ENCODE measurements at places on chromosomes 3 and 15.

DNA sequence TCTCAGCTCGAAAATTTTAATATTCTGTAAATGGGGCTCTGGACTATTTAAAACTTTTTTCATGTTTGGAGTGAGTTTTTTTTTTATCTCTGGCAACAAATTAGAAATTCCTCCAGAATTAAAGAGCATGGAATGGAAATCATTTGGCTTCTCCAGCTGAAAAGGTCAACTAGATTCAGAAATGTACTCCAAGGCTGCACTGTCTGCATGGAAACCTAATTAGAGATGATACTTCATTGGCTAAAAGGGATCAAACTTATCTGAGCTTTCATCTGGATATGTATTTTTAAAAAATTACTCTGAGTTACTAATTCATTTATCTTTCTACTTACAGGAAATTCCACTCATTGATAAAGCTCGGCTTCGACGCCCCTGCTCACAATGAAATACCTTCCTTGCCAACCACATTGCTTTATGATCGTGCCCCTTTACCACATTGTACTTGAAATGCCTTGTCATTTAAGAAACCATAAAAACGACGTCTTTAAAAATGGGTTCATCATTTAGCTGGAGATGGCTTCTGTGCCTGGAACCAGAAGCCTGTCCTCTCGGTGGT, 285.5 kb upstream of the ICE2 start:
- no peaks in the 10 kb centered on the region for H3K4me1 ChIP-seq
- H3K4me3 ChIP-seq = no peak overlapping the region
- no peak overlapping the region for H3K27ac ChIP-seq

GRCh38 chr3:88032245-88032644, 26.6 kb downstream of the CGGBP1 start:
- H3K36me3 ChIP-seq = no peaks in the 10 kb centered on the region
- H3K4me3 ChIP-seq = peak overlapping the region; percentile 38
- H3K4me1 ChIP-seq = peaks cover 22% of the 10 kb centered on the region
- peak overlapping the region; percentile 47 for H3K27ac ChIP-seq

DNA sequence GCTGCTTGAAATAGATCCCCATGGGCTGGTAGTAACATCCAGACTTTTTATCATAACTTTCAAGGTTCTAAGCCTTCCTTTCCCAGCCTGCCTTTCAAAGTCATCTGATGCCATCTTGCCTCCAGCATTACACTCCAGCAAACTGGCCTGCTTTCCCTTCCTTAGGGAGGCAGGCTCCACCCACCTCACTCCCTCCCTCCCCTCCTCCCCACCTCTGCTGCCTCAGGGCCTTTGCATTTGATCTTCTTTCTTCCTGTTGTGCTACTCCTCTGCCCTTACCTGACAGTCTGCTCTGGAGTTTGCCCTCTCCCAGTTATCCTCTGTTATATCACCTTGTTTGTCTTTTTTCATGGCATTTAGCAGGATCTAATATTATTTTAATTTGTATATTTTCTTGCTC, 319.5 kb downstream of the KCNH8 start:
- no peaks in the 10 kb centered on the region for H3K36me3 ChIP-seq
- H3K4me1 ChIP-seq = no peaks in the 10 kb centered on the region
- no peak for DNase-seq
- H3K27ac ChIP-seq = no peak overlapping the region
- H3K27me3 ChIP-seq = no peaks in the 10 kb centered on the region

GRCh38 chr3:192884777-192885773, 32.6 kb downstream of the MB21D2 start:
- no peak overlapping the region for H3K27ac ChIP-seq
- H3K4me1 ChIP-seq = no peaks in the 10 kb centered on the region
- no peaks in the 10 kb centered on the region for H3K27me3 ChIP-seq
- H3K36me3 ChIP-seq = no peaks in the 10 kb centered on the region
- H3K4me3 ChIP-seq = no peak overlapping the region
- no peak for DNase-seq

DNA sequence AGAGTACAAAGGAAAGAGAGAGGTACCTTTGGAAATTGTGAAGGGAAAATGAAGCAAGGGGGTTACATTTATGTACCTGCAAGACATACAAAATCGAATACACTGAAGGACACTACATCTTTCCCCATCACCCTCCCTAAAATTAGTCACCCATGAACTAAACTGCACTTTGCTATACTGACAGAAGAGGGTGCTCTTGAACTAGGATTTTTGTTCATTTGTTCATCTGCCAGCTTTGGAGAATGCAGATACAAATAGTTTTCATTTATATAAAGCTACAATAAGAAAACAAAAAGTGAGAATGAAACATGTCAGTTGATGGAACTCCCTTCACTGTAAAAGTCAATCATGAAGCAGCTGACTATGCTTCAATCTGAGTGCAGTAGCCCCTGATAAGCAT, 55.7 kb downstream of the PCCB start:
- no peak for DNase-seq
- no peaks in the 10 kb centered on the region for H3K4me1 ChIP-seq

- H3K4me1 ChIP-seq = peaks cover 55% of the 10 kb centered on the region
- DNase-seq = no peak
- no peaks in the 10 kb centered on the region for H3K36me3 ChIP-seq
These were observed 81.6 kb downstream of the ST6GAL1 start for GRCh38 chr3:187011915-187012314.

GRCh38 chr3:105999856-106000255, 131.0 kb upstream of the CBLB start:
- DNase-seq = no peak
- no peaks in the 10 kb centered on the region for H3K36me3 ChIP-seq
- no peaks in the 10 kb centered on the region for H3K27me3 ChIP-seq
- no peak overlapping the region for H3K27ac ChIP-seq
- H3K4me3 ChIP-seq = no peak overlapping the region

GRCh38 chr3:186519021-186519658, 25.0 kb downstream of the CRYGS start:
- H3K4me3 ChIP-seq = peak overlapping the region; percentile 18
- DNase-seq = peak; percentile 78
- no peaks in the 10 kb centered on the region for H3K36me3 ChIP-seq
- no peak overlapping the region for H3K27ac ChIP-seq
- peaks cover 65% of the 10 kb centered on the region for H3K4me1 ChIP-seq
- no peaks in the 10 kb centered on the region for H3K27me3 ChIP-seq

DNA sequence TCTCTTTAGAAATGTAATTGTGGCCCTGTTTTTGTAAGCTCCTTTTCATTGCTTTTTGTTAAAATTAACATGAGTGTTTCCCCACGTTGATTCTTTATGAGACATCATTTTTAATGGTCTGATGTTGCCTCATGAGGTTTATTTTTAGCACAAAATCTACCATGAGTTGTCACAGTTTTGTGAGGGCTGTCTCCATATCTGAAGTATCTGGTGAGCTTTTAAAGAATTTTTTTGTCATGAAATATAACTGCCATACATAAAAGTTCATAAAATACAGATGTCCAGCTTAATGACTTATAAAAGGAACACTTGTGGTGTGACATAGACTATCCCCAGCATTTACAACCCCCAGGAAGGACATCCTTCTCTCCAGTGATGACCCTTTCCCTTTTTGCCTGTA, 34.3 kb upstream of the CEMIP start:
- H3K4me1 ChIP-seq = no peaks in the 10 kb centered on the region
- no peaks in the 10 kb centered on the region for H3K27me3 ChIP-seq
- no peaks in the 10 kb centered on the region for H3K36me3 ChIP-seq
- H3K27ac ChIP-seq = no peak overlapping the region
- no peak for DNase-seq

- no peak for DNase-seq
- no peaks in the 10 kb centered on the region for H3K36me3 ChIP-seq
- no peaks in the 10 kb centered on the region for H3K27me3 ChIP-seq
- H3K4me3 ChIP-seq = no peak overlapping the region
These were observed 894 bp upstream of the TM4SF4 start for GRCh38 chr3:149473357-149474249.

DNA sequence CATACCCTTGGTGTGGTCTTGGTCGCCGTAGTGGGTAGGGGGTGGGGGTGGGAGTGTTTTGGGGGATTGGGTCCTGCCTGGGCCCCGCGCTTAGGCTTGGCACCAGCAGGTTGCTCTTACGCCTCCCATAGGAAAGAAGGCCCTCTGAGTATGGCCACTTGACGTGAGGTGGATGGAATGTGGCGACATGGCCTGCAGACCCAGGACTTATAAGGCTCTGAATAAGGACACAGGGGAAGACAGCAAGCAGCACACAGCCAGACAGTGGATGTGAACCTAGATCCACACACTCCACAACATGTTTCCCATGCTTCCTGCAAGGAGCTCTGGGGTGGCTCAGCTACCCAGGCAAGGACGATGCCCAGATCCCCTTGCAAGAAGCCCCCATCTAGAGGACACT, 12.4 kb downstream of the RBPMS2 start:
- no peaks in the 10 kb centered on the region for H3K4me1 ChIP-seq
- no peak overlapping the region for H3K27ac ChIP-seq
- no peaks in the 10 kb centered on the region for H3K27me3 ChIP-seq
- no peak for DNase-seq

DNA sequence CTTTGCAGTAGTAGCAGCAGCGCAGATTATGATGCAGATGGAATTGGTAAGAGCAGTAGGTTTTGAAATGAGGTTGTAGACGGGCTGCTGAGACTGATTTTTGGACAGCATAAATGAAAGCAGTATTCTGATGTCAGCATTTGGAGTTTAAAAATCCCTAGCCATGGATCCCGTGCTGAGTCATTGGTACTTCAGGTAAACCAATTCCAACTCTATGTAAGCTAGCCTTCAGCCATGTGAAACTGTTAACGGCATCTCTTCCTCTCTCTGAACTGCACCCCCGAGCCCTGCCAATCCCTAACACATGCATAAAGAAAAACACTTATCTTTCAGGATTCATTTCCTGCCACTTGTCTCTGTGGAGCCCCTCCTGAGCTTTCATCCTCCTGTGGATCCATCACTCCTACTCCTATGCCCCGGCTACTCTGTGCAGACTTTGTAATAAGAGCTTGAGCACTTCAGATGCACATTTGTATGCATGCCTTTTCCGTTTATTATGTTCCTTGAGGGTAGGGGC, 119.0 kb downstream of the AKAP13 start:
- no peak overlapping the region for H3K27ac ChIP-seq
- no peaks in the 10 kb centered on the region for H3K36me3 ChIP-seq
- no peak overlapping the region for H3K4me3 ChIP-seq
- peaks cover 26% of the 10 kb centered on the region for H3K4me1 ChIP-seq
- H3K27me3 ChIP-seq = no peaks in the 10 kb centered on the region

DNA sequence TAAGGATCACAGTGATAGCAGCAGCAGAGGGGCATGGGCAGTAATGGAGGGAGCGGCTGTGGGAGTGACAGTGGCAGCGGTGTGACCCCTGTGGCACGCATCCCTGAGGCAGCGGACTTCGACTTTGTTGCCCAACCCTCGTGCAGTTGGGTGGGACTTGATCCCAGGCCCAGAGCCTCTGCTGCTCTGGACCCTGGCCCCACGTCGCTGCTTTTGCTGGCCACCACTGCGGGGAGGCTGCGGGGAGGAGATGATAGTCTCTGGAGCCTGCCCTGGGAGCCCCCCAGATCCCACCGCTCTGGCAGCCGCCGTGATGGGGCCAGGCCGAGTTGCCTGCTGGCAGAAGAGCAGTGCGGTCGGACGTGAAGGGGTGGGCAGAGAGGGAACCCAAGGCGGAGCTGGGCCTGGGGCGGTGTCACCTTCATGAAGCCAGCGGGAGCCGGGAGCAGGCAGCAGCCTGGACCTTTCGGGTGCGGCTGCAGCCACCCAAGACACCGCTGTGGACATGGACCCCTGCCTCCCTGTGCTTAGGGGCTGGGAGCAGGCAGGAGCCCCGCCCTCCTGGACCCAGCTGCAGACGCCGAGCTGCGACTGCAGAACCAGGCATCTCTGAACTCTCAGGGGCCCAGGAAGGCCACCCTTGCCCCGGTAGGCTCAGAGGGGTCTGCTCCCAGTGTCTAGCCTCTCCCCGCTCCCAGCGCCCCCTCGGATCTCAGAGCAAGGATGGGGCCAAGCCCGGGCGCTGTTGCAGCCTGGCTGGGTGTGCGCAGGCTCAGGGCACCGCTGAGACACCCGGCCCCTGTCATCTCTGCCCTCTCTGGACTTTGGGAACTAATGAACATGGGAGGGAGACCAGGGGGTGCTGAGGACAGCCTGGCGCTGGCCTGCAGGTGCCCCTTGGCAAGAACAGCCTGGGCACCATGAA, 38.3 kb downstream of the COMMD2 start:
- H3K4me3 ChIP-seq = no peak overlapping the region
- no peaks in the 10 kb centered on the region for H3K27me3 ChIP-seq
- no peak overlapping the region for H3K27ac ChIP-seq
- H3K36me3 ChIP-seq = no peaks in the 10 kb centered on the region

DNA sequence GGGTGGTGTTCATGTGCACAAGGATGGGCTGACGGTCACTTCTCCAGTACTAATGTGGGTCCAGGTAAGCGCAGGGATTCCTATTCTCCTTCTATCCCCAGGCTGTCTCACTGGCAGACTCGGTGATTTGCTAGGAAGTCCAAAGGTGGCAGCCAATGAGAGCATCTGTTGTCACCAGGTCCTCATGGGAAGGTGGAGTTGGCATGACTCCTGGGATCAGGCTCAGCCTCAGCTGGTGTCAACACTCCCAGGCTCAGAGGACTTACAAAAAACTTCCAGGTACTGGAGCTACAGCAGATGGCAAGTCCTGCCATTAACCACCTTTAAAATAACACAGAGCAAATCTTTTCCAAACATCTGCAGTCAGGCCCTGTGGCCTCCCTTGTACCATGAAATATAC, 13.8 kb downstream of the XYLB start:
- no peaks in the 10 kb centered on the region for H3K27me3 ChIP-seq
- H3K4me1 ChIP-seq = no peaks in the 10 kb centered on the region
- no peak overlapping the region for H3K4me3 ChIP-seq
- no peaks in the 10 kb centered on the region for H3K36me3 ChIP-seq
- DNase-seq = no peak

DNA sequence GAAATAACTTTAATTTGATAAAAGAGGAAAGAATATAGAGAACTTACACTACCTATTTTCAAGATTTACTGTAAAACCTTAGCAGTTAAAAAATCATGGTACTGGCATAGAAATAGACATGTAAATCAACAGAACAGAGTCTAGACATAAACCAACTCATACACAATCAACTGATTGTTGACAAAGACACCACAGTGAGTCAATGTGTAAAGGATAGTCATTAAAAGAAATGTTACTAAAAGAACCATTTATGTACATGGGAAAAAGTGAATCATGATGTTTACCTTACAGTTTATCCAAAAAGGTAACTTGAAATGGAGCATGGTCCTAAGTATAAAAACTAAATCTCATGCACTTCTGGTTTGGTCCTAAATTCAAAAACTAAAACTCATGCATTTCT, 847.4 kb downstream of the IGSF11 start:
- no peak for DNase-seq
- no peak overlapping the region for H3K4me3 ChIP-seq
- H3K27me3 ChIP-seq = no peaks in the 10 kb centered on the region
- H3K36me3 ChIP-seq = no peaks in the 10 kb centered on the region
- H3K27ac ChIP-seq = no peak overlapping the region
